RCC 7860 (cell line): ENCODE measurements at places on chromosomes 16 and 17.
A peak's percentile ranks its signal among the peaks of the same experiment; 100 is the strongest.

- DNase-seq: no peak
Observed at GRCh38 chr16:54645345-54645744, 285.3 kb upstream of the IRX5 start.

DNA sequence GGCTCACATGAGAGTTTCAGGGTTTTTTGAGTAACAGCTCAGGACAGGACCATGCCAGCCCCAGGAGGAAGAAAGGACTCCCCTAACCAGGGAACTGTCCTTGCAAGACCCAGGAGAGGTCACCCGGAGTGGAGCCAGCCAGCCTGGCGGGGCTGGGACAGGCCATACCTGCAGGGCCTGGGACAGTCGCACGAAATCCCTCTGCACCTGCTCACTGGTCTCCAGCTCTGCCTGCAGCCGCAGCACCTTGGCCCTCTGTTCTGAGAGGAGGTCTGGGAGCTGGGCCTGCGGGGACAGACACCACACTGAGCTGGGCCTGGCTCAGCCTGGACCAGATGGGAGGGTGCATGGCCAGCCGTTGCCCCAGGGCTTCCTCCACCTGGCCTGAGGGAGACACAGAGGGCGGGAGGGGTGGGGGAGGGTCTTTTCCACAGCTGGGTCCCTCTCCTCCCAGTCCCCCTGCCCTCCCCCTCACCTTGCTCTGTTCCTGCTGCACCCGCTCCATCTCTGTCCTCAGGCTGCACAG is 19.7 kb downstream of the RABEP2 start:
- DNase-seq: no peak

DNA sequence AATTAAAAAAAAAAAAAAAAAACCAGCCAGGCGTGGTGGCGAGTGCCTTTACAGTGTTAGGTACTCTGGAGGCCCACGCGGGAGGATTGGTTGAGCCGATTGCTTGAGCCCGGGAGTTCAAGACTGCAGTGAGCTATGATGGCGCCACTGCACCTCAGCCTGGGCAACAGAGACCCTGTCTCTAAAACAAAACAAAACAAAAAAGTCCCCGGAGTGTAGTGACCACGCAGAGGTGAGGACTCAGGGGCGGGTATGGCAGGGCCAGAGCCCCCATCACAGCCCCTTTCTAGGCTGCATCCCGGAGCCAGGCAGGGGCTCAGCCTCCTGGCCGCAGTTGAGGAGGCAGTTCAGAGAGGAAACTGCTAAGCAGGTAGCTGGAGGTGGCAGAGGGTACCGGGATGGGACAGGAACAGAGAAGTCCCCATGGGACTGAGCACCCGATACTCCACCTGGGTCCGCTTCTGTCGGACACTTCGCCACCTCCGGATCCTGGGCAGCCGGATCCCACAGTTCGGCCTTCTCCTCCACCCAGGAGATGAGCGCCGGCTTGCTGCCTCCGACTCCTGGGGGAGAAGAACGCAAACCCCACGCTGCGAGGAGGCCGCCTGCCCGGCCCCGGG is 800 bp downstream of the ZNF747 start:
- no peak for DNase-seq

DNA sequence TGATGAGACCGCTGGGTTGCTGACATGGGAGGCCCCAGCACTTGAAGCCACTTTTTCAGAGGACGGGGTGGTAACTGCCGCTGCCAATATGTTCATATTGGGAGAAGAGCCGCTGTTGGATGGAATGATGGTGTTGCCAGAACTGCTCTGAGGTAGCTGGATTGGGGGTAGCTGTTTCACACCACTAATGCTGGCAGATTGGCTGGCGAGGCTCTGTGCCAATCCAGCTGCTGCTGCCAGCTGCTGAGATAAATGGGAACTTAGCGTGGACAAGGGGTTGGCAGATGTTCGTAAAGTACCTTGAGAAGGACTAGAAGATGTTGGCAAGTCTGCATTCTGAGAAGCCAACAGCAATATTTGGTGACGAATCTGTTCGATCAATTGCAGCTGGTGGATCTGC is 10.0 kb downstream of the SALL1 start:
- no peak for DNase-seq

- peak; percentile 62 for DNase-seq
Observed at GRCh38 chr17:59839651-59840328, 53.0 kb downstream of the TUBD1 start.
